ENCODE measurements at places on chromosomes 12 and 14.

DNA sequence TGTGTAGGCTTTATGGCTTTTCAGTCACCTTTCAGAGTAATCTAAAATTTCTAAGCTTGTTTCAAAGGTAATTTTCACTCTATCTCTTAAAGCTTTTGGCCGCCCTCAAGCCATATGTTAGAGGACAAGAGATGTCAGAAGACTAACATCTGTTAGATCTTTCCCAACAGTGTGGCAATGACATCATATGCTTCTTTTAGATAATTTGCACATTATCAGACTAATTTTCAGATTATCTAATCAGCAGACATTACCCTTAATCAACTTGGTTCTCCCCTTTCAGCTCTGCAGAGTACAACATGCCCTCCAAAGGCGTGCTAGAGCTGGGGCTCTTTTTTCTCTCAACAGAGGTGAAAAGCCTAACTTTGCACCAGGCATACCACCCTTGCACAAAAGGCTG lies 207.1 kb downstream of the DPF3 start:
- DNase-seq: no peak

- no peak for DNase-seq
Observed at GRCh38 chr12:72502546-72502945, 230.4 kb downstream of the TRHDE start.

DNA sequence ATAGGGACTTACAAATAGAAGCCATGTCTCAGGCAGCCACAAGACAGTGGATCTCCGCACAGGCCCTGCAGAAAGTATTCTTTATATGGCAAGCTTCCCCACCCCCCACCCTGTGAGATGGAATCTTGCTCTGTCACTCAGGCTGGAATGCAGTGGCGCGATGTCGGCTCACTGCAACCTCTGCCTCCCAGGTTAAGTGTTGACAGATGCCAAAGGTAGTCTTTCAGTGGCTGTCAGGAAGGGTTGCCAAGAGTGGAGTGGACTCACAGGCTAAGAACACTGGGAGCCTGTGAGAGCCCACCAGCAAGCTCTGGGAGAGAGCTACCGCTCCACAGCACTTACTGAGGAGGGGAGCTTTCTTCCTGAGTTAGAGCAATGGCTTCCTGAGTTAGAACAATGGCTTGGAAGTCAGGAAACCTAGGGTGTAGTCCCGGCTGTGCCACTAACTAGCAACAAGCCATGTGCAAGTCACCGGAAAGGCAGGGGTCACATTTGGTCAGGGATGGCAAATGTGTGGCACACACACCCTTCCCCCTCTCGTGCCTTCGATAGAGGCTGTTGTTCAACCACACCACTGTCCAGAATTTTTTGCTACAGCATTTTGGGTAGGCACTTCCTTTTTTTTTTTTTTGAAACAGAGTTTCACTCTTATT lies 2.6 kb downstream of the RNASE1 start:
- no peak for DNase-seq

DNA sequence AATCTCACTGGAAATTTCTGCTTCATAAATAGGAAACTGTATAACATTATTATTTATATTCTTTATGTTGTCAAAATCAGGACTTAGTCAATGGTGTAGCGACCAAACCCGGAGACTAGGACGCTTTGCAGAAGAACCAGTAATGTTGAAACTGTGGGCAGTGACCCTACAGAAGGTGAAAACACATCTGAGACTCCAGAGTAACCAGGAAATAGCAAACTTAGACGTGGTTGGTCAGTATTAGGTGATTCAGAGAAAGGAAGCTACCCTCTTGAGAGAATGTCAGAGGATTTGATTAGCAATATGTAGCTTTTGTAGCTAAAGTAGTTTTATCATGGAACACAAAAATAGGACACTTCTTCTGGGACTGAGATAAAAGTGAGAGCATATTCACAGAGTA lies 381.9 kb downstream of the SLC16A7 start:
- no peak for DNase-seq

- no peak for DNase-seq
Observed at GRCh38 chr12:99847936-99848335, 136.8 kb downstream of the ANKS1B start.

GRCh38 chr12:59459966-59460660 lies 135.7 kb upstream of the SLC16A7 start:
- no peak for DNase-seq

DNA sequence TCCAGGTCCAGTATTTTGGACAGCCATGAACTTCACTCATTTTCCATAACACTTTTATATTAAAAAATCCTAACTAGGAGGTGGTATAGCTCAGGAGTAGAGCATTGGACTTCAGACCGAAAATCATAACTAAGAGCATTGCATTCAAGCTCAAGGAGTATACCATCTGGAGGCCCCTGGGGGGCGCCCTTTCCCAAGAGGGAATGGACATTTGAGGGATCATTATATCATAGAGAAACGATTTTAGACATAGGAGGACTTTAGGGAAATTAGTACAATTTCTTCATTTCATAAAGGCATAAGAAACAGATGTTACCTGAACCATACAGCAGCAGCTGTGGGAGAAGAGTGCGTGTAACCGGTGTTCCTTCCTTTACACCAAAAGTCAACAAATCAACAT lies 5.2 kb upstream of the ATG14 start:
- no peak for DNase-seq

GRCh38 chr14:70045844-70046535 lies 142.8 kb downstream of the SLC8A3 start:
- DNase-seq: no peak

GRCh38 chr14:74434294-74434693 lies 8.3 kb upstream of the SYNDIG1L start:
- DNase-seq: no peak

DNA sequence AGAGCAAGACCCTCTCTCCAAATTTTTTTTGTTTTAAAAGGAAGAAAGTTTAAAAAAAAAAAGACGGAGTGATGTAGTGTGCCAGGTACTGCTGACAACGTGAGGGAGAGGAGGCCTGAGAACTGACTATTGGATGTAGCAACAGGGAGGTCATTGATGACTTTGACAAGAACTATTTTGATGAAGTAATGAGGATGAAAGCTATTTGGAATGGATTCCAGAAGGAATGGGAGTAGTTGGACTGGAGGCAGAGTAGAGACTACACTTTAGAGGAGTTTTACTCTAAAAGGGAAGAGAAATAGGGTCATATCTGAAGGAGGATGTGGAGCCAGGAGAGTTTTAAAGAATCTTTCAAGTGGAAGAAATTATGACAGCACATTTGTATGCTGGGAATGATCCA lies 27.8 kb upstream of the SLC38A2 start:
- no peak for DNase-seq

DNA sequence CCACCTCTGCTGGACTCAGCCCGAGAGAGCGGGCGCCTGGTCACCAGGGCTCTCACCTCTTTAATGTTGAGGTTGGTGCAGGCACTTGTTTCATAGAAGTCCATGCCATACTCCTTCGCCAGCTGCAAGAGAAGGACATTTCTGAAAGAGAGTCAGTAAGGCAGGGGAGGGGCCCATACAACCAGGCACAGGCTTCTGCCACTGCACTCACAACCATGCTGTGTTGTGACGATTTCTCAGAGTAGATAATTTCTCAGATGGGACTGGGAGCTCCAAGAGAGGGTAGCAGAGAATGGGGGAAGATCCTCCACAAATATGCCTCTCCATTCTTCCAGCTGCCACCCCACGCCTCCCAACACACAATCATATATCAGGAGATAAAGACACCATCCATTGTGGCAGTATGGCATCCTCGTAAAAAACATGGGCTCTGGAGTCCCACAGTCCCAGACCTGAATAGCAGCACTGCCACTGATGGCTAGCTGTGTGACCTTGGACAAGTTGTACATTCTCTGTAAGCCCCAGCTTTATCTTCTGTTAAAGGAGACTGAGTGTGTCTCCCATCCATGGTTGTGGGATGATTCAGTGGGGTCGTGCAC lies 6.2 kb upstream of the GPX2 start:
- DNase-seq: no peak

- no peak for DNase-seq
Observed at GRCh38 chr12:90628213-90628612, 326.8 kb downstream of the CCER1 start.

DNA sequence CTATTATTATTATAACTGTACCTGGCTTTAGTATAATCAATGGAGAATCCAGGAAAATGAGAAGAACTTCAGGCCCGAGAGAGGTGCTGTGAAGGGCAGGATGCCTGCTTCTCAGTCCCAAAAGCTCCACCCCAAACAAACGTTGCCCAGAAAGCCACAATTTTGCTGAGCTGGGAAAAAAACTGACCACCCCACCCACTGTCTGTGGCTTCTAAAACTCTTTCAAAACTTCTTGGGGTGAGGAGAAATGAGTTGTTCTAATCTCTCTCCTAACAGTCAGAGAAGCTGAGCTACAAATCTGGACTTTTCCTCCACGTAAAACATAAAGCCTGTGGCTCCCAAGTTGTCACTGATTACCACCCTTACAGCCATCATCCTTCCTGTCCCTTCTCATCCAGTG lies 13.4 kb downstream of the VDR start:
- no peak for DNase-seq

DNA sequence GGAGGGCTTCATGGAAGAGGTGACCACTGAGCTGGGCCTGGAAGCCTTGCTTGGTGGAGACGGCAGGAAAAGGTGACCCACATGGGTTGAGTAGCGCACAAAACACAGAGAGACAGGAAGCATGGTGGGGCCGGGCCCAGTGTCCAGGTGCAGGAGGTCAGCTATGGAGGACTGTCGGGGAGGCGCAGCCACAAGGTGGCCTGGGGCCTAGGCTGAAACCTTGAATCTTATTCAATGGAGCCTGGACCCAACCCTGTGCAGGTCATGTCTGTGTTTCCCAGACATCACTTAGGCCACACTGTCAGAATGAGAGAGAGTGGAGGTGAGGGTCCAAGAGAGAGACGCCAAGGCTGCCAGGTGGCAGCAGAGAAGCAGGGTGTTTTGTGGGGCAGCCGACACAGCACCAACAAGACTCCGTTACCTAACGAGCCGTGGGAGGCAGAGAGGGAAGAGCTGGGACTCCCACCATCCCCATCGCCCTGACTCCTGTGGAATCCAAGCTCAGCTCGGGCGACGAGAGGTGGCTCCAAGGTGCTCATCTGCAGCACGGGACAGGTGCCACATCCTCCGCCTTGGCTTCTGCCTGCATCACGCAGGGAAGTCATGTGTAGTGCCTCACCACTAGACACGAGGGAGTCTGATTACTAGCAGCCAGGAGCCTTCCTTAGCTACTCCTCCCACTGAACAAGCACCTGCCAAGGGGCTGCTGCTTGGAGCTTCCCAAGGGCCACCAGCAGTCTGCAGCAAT lies 38.7 kb downstream of the DEGS2 start:
- DNase-seq: no peak

- DNase-seq: peak; percentile 29
Observed at GRCh38 chr12:51393676-51394545, 2.7 kb upstream of the GALNT6 start.

- no peak for DNase-seq
Observed at GRCh38 chr12:26460361-26460760, 265.0 kb downstream of the SSPN start.

GRCh38 chr14:69500736-69501135 lies 16.2 kb downstream of the PLEKHD1 start:
- no peak for DNase-seq

GRCh38 chr14:80658733-80659132 lies 282.8 kb downstream of the CEP128 start:
- no peak for DNase-seq

DNA sequence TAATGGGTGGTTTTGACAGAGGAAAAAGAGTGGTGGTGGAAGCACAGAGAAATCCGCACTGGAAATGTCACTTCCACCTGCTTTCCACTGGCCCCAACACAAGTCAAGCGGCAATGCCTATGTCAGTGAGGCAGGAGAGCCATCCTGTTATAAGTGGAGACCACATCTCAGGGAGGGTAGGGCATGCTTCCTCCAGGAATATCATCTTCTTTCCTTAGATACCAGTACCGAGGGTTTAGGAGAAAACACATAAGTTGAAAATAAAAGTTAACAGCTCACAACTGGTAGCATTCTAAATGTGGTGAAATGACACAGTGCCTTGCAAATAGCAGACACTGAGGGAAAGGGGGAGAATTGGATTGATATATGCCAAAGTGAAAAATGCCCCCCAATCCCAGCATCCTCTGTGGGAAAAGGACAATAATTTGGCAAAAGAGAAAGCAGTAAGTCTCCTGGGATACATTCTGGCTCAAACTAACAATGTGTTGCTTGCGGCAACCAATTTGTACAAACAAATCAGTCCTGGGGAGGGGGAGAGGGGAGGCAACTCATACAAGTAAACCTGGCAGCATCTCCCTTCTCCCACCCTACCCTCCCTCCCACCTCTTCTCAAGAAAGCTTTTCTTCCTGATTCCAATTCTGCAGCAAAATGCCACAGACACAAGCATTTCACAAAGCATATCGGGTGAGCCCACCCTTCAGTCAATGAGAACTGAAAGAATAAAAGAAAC lies 57.1 kb downstream of the STON2 start:
- no peak for DNase-seq

- DNase-seq: no peak
Observed at GRCh38 chr12:98466640-98467400, 48.6 kb upstream of the TMPO start.

DNA sequence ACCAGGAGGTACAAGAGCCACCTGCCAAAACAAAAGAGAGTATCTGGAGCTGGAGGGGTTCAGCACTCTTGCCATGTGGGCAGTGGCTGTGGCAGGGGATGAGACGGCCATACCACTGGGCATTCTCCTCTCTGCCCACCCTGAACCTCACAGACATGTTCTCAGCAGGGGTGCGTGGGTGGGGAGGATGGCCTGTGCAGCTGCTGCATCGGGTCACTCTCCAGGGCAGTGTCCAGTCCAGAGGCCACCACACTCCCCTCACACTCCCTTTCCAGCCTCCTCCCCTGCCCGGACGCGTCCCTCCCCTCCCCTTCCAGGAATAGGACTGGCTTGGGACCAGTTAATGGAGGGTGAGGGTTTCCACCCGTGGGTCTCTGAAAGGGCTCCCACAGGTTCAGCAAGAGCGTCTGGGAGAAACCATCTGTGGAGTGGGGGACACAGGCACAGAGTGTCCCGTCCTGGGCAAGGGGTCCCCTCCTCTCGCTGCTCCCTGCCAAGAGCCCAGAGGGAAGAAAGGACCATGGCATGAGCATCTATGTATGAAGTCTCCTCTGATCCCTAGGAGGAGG lies 501 bp downstream of the C1R start:
- no peak for DNase-seq

- no peak for DNase-seq
Observed at GRCh38 chr12:95411057-95411456, 62.9 kb upstream of the METAP2 start.

DNA sequence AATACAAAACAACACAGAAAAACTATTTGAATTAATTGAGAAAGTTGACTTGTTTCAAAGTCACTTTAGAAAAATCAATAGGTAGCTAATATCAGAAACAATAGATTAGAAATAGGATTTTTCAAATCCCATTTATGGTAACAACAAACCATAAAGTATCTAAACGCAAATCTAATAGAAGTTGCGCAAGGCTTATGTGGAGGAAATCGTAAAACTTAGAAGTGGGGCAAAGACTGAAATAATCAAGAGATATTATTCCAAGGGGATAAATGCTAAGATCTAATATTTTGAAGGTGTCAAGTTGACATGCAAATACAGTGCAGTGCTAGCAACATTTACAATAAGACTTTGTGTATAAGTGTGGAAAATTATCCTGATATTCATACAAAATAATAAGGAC lies 87.2 kb downstream of the TRHDE start:
- DNase-seq: no peak
